Neural crest cell (in vitro differentiated cells): ENCODE measurements at places on chromosomes 16 and 17.

GRCh38 chr17:55289978-55290377 is 25.2 kb downstream of the HLF start:
- DNase-seq = no peak

DNA sequence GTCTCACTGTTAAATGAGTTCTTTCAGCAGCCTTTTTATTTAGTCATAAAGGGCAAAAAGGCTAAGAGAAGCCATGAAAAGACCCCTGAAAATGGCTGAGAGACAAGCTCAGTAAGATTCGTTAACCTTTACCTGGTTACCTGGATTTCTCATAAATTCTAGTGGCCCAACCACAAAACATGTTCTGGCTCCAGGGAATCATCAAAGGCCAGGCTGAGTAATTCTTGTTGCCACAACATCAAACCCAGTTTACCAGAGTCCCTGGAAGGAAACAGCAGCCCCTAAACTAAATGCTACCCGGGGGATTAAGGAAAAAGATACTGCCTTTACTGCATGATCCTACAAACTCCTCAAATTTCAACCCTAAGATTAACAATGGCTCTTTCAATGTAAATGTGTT is 15.8 kb downstream of the CYTH1 start:
- no peak for DNase-seq

DNA sequence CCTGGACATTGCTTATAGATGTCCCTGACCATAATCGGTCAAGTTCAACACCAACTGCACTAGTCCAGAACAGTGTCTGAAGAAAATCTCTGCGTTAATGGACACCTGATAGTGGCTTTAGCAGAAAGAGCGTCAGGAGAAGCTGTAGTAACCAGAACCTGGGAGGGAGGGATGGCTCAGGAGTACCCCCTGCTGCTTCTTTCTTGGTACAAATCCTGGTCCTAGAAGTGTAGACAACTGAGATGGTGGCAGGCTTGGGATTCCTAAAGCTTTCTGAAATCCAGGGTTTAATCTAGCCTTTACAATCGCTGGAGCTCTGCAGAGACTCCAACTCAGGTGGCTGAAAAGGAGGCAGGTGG is 5.4 kb downstream of the MAP3K14 start:
- DNase-seq = no peak

GRCh38 chr17:30375661-30376060 is 3.1 kb upstream of the CPD start:
- DNase-seq = no peak

DNA sequence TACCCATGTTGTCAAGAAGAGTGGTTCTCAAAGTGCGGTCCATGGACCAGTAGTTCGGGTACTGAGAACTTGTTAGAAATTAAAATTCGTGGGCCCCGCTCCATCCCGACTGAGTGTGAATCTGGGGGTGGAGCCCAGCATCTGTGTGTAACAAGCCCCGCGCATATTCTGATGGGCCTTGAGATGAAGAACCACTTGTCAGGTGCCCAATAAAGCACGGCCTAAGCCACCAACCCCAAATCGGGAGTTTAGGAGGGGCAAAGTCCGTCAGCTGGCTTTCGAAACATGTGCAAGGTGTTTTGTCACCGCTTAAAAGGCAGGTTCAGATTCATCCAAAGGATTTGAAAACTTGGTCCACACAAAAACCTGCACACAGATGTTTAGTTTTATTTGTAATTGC is 29.5 kb downstream of the PSMD12 start:
- DNase-seq = no peak
